HAP-1 (cell line): ENCODE measurements at places on chromosomes 11 and 22.

GRCh38 chr11:133995066-133995465 is 38.3 kb upstream of the IGSF9B start:
- DNase-seq = no peak

GRCh38 chr11:117923275-117923674 is 5.9 kb downstream of the TMPRSS13 start:
- DNase-seq = no peak

- no peak for DNase-seq
These were observed 24.0 kb downstream of the TNKS1BP1 start for GRCh38 chr11:57300785-57301184.

DNA sequence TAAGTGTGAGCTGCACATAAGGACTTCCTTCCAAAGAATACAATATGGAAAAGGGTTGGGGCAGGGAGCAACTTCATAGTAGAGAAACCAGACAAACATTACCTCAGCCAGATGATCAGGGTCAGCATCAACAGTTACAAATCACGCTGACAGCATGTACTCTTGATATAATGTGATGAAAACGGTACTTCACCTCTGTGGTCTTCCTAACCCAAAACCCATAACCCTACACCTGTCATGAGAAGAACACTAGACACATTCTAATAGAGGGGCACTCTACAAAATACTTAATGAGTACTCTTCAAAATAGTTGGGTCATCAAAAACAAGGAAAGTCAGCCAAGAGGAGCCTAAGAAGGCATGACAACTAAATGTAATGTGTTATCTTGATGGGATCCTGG is 43.9 kb downstream of the RRAS2 start:
- DNase-seq = no peak

GRCh38 chr11:88377646-88378045 is 40.1 kb upstream of the CTSC start:
- no peak for DNase-seq

GRCh38 chr11:9774591-9775397 is 110.9 kb downstream of the SWAP70 start:
- DNase-seq = no peak

DNA sequence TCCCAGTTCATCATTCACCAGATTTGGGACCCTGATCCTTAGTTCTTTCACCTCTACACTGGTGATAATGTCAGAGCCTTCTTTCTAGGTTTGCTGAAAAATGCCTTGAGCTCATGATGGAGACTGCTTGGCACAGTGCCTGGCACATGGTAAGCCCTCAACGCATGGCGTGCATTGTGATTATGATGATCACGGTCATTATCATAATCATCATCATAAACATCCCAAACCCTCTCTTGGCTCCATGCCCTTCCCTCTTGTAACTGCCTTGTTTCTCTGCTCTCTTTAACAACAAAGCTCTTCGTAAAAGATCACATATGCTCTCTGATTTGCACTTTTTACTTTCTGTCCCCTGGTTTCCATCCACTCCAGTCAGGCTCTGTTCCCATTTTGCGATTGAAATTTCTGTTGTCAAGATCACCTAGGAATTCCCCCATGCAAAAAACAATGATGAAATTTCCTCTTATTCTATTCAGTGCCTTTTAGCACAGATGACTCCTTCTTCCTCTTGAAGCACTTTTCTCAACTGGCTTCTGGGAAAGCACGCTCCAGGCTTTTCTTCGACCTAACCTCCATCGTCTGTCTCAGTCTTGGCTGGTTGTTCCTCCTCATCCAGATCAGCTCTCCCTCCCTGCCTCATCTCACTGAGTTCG is 479.1 kb downstream of the OPCML start:
- DNase-seq = no peak

- no peak for DNase-seq
These were observed 274.0 kb upstream of the MPPED2 start for GRCh38 chr11:30860146-30860545.

DNA sequence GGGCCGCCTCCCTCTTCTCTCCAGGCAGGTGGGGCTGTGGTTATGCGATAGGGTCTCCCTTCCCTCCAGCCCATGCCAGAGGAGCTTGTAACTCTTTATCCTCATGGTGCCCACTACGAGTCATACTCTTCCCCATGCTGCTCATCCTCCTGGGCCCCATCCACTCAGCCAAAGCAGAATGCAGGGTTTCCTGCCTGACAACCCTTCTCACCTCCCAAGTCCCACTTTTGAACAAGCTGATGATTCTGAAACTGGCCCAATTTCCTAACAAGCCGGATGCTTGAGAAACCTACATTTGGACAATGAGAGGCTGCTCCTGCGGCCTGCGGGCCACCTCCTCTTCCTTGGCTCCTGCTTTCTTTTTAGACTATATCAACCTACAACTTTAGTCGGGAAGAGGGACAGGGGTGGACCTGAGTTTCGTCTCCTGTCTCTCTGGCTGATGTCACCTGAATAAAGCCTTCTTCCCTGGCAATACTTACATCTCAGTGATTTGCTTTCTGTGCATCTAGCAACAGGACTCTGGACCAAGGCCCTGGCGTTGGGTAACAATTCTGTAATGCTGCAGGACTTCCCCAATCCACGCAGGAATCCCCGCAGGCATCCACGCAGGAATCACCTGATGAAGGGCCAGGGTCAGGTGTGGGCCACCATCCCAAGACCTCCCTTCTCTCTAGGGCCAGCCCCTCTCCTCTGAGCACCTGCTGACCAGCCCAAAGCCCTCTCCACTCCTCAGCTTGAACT is 1.5 kb upstream of the NDUFS8 start:
- DNase-seq = no peak

DNA sequence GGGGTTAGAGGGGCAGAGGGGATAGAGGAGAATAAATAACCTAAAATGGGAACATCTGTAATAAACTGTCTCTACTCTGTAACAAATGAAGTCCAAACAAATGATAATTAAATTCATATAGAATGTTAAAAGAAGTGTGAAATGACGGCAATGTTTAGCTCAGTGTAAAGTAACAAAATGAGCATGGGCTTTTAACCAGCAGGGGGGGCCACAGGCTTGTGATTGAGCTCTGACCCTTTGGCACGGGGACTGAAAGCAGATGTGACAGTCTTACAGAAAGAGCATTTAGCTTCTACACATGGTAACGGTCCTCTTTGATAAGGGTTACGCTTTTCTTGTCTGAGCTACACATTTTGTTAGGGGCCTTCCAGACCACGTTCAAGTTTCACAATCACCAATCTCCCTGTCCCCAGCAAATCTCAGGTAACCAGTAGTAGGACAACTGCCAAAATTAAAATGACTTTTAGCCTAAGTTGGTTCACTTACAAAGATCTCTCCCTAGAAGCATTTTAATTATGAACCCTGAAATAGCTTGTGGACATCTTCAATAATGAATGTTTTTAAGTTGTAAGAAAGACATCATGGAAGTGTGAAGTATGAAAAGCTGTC is 262.5 kb downstream of the DCDC1 start:
- DNase-seq = peak; percentile 34

DNA sequence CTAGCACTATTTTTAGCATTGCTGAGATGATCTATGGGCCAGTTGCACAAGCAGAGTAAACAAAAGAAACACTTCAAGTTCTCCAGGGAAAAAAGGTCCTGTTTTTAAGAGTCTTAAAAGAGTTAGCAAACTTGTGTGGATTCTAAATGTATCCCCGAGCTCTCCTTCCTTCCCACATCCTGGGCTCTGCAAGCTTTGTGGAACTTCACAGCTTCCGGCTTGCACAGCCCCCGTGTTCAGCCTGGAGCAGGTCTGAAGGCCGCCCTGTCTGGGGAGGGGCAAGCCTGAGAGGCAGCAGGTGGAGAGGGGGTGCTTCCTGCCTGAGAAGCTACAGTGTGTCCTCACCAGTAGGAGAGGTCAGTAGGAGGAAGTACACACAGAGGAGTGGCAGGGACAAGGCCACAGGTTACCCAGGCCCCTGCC is 35.1 kb upstream of the SUSD2 start:
- DNase-seq = no peak
